ENCODE measurements at places on chromosomes 16 and 17.

DNA sequence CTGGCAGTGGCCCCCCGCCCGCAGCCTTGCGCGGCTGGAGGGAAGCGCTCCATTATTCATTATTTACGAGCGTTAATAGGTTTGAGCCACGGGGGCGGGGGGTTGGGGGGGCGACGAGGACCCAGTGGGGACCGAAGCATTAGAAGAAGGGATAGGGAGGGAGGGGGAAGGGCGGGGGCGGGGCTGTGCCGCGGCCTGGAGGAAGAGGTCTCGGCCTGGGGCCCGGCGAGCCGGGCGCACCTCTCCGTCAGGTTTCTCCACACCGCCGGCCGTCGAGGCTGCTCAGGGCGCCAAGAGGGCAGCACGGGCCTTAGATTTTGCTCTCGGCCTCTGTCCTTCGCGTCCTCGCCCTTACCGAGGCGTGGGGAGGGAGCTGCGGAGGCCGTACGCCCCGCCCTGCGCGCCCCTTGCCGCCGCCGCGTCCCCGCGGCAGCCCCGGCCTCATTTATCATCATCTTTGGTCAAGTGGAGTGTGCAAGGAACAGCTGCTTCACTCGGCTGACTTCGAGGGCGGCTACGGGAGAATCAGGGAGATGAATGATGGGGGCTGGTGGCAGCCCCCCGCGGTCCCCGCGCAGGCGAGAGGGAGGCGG is 54.2 kb downstream of the SREBF1 start:
- DNase-seq = no peak

- DNase-seq = no peak
Observed at GRCh38 chr16:239948-240277, 5.3 kb downstream of the FAM234A start.

- DNase-seq = peak; percentile 29
Observed at GRCh38 chr17:9549215-9549614, 26.4 kb downstream of the STX8 start.

- peak; percentile 21 for DNase-seq
Observed at GRCh38 chr17:50047488-50048126, 8.3 kb upstream of the ITGA3 start.

- DNase-seq = no peak
Observed at GRCh38 chr17:72423718-72424117, 302.9 kb downstream of the SOX9 start.

GRCh38 chr16:84464116-84464515 is 40.3 kb downstream of the MEAK7 start:
- DNase-seq = no peak

- DNase-seq = peak; percentile 97
Observed at GRCh38 chr16:30185683-30186421, 2.5 kb downstream of the CORO1A start.

DNA sequence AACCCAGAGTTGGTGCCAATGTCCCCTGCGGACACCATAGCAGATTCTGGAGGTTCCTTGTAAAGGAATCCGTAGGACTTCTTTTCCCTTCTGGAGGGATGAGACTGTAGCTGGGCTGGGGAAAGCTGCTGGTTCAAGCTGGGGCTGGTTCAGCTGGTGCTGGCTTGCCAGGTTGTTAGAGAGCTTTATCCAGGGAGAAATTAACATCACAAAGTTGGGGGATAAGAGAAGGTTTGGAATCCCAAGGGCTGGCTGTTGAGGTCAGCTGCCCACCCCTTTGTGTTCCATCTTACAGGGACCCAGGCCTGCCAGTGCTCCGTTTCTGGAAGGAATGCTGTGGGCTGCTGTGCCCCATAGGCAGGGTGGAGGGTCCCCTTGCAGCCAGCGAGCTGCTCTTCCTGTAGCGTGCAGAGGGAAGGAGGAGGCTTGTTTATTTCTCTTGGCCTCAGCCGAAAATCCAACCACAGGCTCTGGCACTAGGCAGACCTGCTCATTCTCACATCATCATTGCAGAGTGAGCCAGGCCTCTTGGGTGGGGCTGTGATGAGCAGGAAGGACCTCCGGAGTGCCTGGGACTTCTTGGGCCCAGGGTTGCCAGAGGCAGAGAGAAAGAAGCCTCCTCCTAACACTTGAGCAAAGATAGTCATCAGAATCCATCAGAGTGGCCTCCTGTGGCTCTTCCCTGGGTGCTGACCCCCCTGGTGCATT is 251.1 kb downstream of the SEC14L1 start:
- peak; percentile 74 for DNase-seq

DNA sequence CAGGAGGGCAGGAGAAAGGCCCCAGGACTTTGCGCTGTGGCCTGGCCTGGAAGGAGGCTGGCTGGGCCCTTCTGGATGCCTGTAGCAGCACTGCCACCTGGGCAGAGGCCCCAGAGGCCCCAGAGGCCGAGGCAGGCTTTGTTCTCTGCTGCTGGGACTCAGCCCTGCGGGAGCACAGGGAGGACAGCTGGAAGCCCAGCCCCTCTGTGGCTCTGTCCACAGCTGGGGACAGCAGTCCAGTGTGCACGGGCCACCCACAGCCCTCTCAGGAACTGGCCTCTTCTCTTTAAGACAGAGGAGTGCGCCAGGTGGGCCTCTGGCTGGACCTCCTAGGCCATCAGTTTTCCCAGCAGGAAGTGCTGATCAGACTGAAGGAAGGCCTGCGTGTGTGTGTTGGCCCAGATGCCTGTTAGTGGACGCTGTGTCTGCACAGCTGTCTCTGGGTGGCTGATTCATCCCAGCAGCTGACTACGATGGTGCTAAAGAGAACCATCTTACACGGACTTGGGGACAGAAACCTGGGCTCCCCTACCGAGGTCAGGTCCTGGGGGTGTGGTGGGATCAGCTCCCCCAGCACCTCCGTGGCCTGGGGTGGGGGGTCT is 26.9 kb upstream of the ZNF750 start:
- DNase-seq = no peak

DNA sequence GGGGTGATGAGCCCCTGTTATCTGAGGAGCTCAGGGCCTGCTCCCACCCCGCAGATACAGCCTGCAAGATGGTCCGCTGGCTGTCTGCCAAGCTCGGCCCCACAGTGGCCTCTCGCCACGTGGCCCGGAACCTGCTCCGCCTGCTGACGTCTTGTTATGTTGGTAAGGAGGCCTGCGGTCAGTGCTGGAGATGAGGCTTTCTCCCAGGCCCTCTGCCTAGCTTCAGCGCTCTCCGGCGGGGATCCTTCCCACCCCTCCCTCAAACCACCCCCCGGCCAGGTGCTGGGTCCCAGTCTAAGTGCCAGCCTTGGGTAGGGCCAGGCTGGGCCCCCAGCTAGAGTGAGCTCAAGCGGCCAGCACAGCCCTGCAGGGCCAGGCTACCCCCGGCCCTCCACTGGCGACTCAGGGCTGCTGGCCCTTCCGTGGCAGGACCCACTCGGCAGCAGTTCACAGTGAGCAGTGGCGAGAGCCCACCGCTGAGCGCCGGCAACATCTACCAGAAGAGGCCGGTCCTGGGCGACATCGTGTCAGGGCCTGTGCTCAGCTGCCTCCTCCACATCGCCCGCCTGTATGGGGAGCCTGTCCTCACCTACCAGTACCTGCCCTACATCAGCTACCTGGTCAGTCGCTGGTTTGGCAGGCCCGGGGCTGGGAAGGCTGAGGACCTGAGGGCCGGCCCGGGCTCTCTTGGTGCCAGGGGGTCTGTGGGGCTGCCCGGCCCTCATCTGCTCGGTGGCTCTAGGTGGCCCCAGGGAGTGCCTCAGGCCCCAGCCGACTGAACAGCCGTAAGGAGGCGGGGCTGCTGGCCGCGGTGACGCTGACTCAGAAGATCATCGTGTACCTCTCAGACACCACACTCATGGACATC is 6.1 kb downstream of the WDR81 start:
- no peak for DNase-seq

- no peak for DNase-seq
Observed at GRCh38 chr17:57905875-57906455, 49.2 kb downstream of the CUEDC1 start.

- DNase-seq = no peak
Observed at GRCh38 chr16:10938796-10939648, 3.2 kb downstream of the DEXI start.

DNA sequence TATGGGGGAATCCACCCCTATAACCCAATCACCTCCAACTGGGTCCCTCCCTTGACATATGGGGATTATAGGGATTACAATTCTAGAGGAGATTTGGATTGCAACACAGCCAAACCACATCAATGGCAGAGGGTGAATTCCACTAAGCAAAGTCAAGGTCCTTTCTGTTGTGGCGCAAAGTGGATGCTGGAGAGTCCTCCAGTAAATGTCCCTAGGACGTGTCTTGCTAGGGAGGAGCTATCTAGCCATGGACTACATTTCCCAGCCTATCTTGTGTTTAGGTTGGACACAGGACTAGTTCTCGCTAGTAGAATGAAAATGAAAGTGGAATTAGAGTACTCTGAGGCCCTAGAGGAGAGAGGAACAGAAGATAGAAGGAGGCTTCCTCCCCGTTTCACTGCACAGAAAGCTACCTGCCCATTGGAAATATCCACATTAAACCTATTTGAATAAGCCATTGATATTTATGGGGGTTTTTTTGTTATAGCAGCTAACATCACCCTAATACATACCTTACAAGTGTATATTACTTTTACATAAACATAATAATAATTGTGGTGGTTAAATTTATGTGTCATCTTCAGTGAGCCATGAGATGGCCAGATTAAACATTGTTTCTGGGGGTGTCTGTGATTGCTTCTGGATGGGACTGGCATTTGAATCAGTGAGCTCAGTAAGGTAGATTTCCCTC is 56.7 kb upstream of the ERCC4 start:
- no peak for DNase-seq

DNA sequence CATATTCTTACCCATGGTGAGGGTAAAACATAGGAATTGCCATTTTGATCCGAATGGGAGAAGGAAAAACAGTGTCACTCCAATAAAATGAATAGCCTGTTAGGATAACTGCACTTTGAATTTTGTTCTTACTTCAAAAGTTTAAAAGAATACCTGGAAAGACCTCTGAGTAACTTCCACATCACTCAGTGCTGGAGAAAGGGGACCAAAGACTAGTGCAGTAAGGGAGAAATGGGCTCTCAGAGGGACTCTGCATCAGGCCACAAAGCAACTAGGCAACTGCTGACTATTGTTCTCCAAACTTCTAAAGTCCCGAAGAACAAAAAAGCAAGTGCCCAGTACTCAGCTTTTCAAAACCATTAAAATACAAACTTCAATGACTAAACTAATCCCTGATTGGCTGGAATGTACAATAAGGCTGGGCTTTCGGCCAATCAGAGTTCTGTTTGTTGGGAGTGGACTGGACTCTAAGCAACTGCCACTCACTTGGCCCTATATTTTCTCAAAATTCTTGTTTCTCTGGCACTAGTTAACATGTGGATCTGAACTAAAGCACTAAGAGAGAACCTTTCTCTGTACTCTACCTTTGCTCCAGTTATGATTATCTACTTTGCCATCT is 6.2 kb downstream of the DNAJC7 start:
- DNase-seq = peak; percentile 25

DNA sequence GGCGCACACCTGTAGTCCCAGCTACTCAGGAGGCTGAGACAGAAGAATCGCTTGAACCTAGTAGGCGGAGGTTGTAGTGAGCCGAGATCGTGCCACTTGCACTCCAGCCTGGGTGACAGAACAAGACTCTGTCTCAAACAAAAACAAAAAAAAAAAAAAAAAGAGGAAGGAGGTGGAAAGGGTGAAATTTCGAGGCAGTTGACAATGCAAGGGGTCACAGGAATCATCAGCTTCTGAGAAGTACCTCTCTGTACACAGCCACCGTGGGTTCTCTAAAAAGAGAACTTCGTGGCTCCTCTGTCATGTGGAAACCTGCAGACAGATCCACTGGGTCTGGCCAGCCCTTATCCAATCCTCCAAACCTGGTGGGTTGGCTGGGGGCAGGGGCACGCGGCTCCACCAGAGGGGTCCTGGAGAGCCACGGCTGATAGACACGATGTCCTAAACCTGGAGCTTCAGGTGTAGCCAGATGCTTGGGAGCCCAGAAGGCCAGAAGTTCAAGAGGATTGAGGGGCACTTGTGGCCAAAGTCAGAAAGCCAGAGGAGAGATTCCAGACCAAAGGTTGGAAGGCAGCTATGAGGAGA is 540 bp upstream of the CD300LF start:
- DNase-seq = no peak

GRCh38 chr16:79632289-79632688 is 31.8 kb upstream of the MAF start:
- peak; percentile 89 for DNase-seq

DNA sequence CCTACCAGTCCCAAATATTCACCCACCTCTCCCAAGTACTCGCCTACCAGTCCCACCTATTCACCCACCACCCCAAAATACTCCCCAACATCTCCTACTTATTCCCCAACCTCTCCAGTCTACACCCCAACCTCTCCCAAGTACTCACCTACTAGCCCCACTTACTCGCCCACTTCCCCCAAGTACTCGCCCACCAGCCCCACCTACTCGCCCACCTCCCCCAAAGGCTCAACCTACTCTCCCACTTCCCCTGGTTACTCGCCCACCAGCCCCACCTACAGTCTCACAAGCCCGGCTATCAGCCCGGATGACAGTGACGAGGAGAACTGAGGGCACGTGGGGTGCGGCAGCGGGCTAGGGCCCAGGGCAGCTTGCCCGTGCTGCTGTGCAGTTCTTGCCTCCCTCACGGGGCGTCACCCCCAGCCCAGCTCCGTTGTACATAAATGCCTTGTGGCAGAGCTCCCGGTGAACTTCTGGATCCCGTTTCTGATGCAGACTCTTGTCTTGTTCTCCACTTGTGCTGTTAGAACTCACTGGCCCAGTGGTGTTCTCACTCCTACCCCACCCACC is 29.8 kb downstream of the POLR2A start:
- no peak for DNase-seq

GRCh38 chr17:9057310-9057709 is 36.0 kb downstream of the NTN1 start:
- DNase-seq = no peak

- DNase-seq = no peak
Observed at GRCh38 chr16:11668623-11669379, 546 bp downstream of the SNN start.

GRCh38 chr17:15381707-15382106 is 40.3 kb upstream of the TEKT3 start:
- DNase-seq = no peak

GRCh38 chr17:46266656-46267544 is 28.0 kb upstream of the LRRC37A start:
- DNase-seq = peak; percentile 89

DNA sequence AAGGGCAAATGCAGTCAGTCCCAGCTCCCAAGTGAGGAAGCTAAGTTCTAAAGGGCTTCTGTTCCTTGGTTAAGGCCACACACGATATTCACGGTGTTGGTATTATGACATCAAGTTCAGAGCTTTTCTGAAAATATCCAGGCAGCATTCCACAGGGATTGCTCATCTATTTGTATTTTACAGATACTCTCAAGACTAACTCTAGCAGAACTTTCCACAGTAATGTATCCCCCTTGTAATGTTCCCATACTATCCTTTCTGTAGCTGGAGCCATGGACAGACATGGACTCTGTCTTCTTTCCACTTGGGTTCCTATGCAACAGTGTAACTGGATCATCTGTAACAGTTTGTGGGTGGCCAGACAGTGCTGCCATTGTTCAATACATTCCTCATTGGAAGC is 13.5 kb downstream of the SDR42E1 start:
- no peak for DNase-seq

DNA sequence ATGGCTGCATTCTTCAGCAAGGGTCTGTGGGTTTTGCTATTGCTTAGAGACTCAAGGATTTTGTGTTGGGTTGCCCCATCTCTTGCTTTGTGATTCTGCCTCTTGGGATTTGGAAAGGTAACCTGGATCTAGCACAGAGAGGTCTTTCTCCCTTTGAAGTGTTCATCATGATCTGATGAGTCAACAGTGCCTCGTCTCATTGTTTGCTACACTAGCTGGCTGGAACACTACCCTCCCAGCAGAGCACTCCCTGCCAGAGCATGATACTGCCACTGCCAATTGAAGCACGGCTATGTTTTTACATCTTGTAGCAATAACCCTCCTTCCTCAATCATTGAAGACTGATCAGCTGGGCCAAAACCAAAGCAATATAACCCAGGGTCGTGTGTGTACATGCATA is 361.0 kb downstream of the CDH13 start:
- DNase-seq = no peak

Data from activated CD4-positive, alpha-beta T cell treated with anti-CD3 and anti-CD28 coated beads, Interleukin-2, amount 50 U/mL, for 16 hours (primary cell).